ENCODE measurements at places on chromosomes 6 and 20. TPM values are rescaled to one million over a fixed set of nuclear protein-coding genes. Genes with fewer than 3 reads are reported as not detected.

UBE2C gene
- total RNA-seq: 254 TPM

PSMF1 gene
- total RNA-seq: 93.9 TPM

OR12D2 gene
- total RNA-seq: not detected

DLK2 gene
- 0.96 TPM for total RNA-seq

ZFP57 gene
- 1.7 TPM for total RNA-seq

ZC2HC1B gene
- total RNA-seq: not detected

PTGIS gene
- total RNA-seq: 18.9 TPM

SASH1 gene
- 29.7 TPM for total RNA-seq

GPR63 gene
- total RNA-seq: 5.9 TPM

RCAN2 gene
- total RNA-seq: 3.0 TPM

DNA sequence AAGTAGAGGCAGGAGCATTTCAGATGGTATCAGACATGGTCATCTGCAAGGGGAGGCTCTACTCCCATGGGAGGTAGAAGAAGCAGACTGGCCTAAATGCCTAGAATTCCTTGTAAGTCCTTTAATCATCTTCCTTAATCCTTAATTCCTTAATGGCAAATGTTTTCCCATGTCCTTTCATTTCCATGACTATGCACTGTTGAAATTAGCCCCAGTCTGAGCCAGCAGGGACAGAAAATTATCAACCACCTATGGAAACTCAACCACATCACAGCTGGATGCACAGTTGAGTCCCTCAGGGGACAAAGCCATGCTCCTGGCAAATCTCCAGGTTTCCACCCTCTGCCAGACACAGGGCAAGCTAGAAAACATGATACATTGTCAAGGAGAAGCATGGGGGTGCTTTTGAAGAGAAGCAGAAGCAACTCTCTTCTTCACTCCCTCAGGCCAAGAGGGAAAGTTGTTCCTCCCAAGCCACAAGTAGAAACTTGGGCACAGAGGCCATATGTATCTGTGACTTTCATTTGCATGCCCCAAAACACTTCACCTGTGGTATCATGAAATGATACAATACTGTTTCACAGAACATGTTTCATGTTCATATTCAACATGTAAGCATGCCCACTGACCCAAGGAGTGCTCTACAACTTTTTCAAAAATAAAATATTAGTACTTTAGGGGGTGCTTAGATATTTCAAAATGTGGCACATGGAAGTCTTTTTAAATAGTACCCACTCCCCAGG is 683.6 kb downstream of the KIF16B start:
- no peak for DNase-seq
- H3K36me3 ChIP-seq: peaks cover 32% of the 10 kb centered on the region
- H3K4me3 ChIP-seq: no peak overlapping the region
- peaks cover 7% of the 10 kb centered on the region for H3K4me1 ChIP-seq

DNA sequence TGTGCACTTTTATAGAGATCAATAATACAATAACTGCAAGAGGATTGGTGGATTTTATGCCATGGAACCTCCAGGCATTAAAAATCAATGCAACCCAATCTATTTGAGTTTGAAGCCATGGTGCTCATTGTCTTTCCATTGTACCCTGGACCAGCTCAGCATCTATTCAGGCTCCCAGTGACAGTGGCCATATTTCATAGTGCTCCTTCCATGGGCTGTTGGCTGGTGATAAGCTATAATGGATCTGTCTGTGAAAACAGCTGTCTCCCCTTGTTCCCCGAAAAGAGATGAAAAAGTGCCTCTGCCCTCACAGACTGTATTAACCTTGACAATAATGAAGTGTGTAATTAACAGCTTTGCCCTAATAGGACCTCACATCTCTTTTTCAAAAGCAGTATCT is 74.3 kb downstream of the LAMP5 start:
- no peaks in the 10 kb centered on the region for H3K27me3 ChIP-seq
- no peak for DNase-seq
- no peak overlapping the region for H3K4me3 ChIP-seq
- no peaks in the 10 kb centered on the region for H3K4me1 ChIP-seq
- H3K27ac ChIP-seq: no peak overlapping the region

DNA sequence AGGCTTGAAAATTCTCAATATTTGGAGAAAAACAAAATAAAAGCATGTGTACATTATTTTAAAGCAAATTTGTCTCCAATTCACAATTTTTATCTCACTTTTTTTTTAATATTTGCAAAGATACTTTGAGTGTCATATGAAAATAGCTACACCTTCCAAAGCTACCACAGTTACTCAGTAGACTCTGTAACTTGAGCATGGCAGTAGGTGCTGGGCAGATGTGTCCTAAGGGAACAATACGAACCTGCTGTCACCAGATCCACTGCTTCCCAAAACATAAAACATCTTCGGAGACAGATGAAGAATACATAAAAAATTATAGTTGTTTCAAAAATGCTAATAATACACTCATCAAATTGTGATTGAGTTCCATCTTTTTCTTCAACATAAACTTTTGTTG is 10.6 kb downstream of the WDR27 start:
- peaks cover 58% of the 10 kb centered on the region for H3K36me3 ChIP-seq
- no peaks in the 10 kb centered on the region for H3K4me1 ChIP-seq
- DNase-seq: no peak
- no peaks in the 10 kb centered on the region for H3K27me3 ChIP-seq

- peaks cover 2% of the 10 kb centered on the region for H3K4me1 ChIP-seq
- H3K36me3 ChIP-seq: no peaks in the 10 kb centered on the region
- no peak overlapping the region for H3K27ac ChIP-seq
These were observed 10.0 kb upstream of the POU5F1 start for GRCh38 chr6:31180500-31180899.

- H3K4me1 ChIP-seq: no peaks in the 10 kb centered on the region
- no peak for DNase-seq
- H3K27me3 ChIP-seq: no peaks in the 10 kb centered on the region
- no peak overlapping the region for H3K27ac ChIP-seq
- H3K36me3 ChIP-seq: no peaks in the 10 kb centered on the region
- no peak overlapping the region for H3K4me3 ChIP-seq
These were observed 54.0 kb upstream of the AKIRIN2 start for GRCh38 chr6:87755708-87756671.

GRCh38 chr20:63860325-63861051 is 810 bp upstream of the ABHD16B start:
- H3K4me3 ChIP-seq: no peak overlapping the region
- peaks cover 9% of the 10 kb centered on the region for H3K36me3 ChIP-seq
- no peaks in the 10 kb centered on the region for H3K27me3 ChIP-seq
- H3K27ac ChIP-seq: no peak overlapping the region

GRCh38 chr6:115271434-115271833 is 789.3 kb downstream of the FRK start:
- no peaks in the 10 kb centered on the region for H3K27me3 ChIP-seq
- H3K27ac ChIP-seq: no peak overlapping the region
- H3K4me1 ChIP-seq: no peaks in the 10 kb centered on the region
- H3K4me3 ChIP-seq: no peak overlapping the region
- H3K36me3 ChIP-seq: peaks cover 9% of the 10 kb centered on the region

DNA sequence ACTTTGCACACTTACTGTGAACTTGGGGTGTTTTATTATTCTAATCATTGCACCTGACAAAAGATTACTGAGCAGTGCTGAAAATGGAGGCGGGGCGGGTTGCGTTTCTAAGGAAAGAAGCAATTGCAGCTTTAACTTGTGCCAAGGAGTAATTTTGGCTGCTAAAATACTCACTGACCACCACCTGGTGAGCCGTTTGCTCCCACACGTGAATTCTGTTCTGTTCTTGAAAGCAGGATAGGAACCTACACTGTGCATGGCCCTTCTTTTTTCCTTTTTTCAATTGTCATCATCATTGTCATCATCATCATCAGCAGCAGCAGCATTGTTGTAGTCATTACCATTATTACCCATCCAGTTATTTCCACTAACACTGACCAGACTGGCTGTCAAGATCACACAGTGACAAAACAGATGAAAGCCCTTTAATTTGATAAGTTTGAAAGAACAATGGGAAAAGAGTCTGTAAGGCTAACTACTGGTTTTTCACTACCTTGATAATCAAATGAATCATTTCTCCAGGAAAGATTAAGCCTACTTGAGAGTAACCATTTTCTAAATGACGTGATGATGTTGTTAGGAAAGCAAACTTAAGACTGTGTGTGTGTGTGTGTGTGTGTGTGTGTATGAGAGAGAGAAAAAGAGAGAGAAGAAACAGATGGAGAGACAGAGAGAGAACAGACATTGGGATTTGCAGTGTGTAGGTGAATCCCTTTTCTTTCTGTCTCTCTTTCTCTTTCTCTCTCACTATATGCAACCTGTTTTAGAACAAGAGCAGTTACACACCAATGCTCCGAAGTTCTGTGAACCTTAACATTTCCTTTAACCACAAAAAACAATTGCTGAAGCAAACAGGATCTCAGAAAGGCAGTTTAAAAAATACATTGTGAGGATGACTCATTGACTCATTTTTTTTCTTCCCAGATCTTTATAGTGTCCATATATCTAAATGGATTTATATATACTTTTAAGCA is 3.8 kb downstream of the RIPOR2 start:
- H3K27me3 ChIP-seq: no peaks in the 10 kb centered on the region
- peaks cover 11% of the 10 kb centered on the region for H3K36me3 ChIP-seq
- no peak for DNase-seq
- no peak overlapping the region for H3K4me3 ChIP-seq
- no peak overlapping the region for H3K27ac ChIP-seq

GRCh38 chr6:39543950-39544349 is 181.3 kb downstream of the KIF6 start:
- no peaks in the 10 kb centered on the region for H3K4me1 ChIP-seq
- no peak overlapping the region for H3K4me3 ChIP-seq
- H3K27me3 ChIP-seq: no peaks in the 10 kb centered on the region
- no peaks in the 10 kb centered on the region for H3K36me3 ChIP-seq
- DNase-seq: no peak
- no peak overlapping the region for H3K27ac ChIP-seq

- H3K27me3 ChIP-seq: no peaks in the 10 kb centered on the region
- no peak overlapping the region for H3K4me3 ChIP-seq
- H3K27ac ChIP-seq: no peak overlapping the region
- no peak for DNase-seq
These were observed 572.6 kb upstream of the SYNCRIP start for GRCh38 chr6:86215323-86215722.

GRCh38 chr20:57439432-57439831 is 48.2 kb downstream of the RBM38 start:
- no peak for DNase-seq
- no peak overlapping the region for H3K4me3 ChIP-seq
- H3K27ac ChIP-seq: no peak overlapping the region
- H3K4me1 ChIP-seq: no peaks in the 10 kb centered on the region
- H3K36me3 ChIP-seq: no peaks in the 10 kb centered on the region

- H3K4me3 ChIP-seq: no peak overlapping the region
- peaks cover 20% of the 10 kb centered on the region for H3K36me3 ChIP-seq
- no peak for DNase-seq
- H3K4me1 ChIP-seq: peaks cover 2% of the 10 kb centered on the region
These were observed 5.2 kb downstream of the AGPAT4 start for GRCh38 chr6:161268531-161269210.

GRCh38 chr6:106097411-106098231 is 11.5 kb downstream of the PRDM1 start:
- peaks cover 2% of the 10 kb centered on the region for H3K27me3 ChIP-seq
- H3K4me3 ChIP-seq: peak overlapping the region; percentile 44
- H3K27ac ChIP-seq: no peak overlapping the region
- H3K4me1 ChIP-seq: peaks cover 3% of the 10 kb centered on the region
- DNase-seq: no peak

DNA sequence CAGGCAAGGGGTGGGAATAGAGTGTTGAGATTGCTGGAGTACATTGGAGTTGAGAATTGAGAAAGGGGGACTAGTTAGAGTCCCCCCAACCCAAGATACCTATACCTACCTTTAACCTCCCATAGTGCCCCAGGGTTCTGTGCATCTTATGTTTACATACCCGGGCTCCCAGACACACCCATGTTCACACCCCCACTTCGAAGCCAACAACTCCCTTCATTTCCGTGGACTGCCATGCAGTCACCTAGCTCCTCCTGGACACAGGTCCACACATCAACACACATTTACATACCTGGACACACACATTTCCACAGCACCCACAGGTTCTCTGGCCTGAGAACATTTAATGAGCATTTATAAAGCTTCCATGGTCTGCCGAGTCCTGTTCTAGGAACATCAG is 5.1 kb downstream of the TMEM63B start:
- H3K27ac ChIP-seq: no peak overlapping the region
- DNase-seq: no peak
- H3K36me3 ChIP-seq: peaks cover 25% of the 10 kb centered on the region

GRCh38 chr6:114997813-114998292 is 655.0 kb upstream of the HS3ST5 start:
- H3K27ac ChIP-seq: no peak overlapping the region
- H3K4me3 ChIP-seq: no peak overlapping the region
- no peaks in the 10 kb centered on the region for H3K27me3 ChIP-seq
- peaks cover 3% of the 10 kb centered on the region for H3K36me3 ChIP-seq

- H3K27me3 ChIP-seq: no peaks in the 10 kb centered on the region
- no peak overlapping the region for H3K4me3 ChIP-seq
- no peaks in the 10 kb centered on the region for H3K36me3 ChIP-seq
- no peaks in the 10 kb centered on the region for H3K4me1 ChIP-seq
- H3K27ac ChIP-seq: no peak overlapping the region
- DNase-seq: no peak
These were observed 538.5 kb downstream of the CD83 start for GRCh38 chr6:14656078-14656521.

DNA sequence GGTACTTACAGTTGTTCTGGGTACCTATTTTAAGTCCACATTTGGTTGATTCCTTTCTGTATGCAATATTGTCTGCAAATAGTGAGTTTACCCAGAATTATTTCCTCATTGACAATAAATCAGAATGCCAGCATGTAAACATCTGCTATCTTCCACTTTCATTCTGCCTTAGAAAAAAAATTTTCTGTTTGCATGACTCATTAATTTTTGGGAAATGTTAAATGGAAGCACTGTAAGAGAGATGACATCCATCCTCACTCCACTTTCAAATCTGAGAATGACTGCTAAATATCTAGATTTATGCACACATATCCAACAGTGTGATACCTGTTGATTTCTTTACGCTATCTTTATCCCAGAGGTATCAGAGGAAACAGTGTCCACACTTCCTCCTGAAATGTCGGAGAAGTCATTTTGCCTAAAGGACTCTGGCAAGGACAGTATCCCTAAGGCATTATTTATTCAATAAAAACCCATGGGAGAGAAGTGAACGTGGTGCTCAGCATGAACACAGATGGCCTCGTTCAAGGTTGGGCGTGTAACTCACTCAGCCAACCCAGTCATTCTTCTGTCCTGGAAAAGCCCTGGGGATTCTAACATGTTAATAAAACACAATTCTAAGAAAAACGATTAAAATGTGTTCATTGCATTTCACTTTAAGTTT is 780.9 kb downstream of the QKI start:
- no peaks in the 10 kb centered on the region for H3K4me1 ChIP-seq
- no peak overlapping the region for H3K4me3 ChIP-seq
- H3K36me3 ChIP-seq: no peaks in the 10 kb centered on the region
- no peak for DNase-seq
- no peaks in the 10 kb centered on the region for H3K27me3 ChIP-seq

DNA sequence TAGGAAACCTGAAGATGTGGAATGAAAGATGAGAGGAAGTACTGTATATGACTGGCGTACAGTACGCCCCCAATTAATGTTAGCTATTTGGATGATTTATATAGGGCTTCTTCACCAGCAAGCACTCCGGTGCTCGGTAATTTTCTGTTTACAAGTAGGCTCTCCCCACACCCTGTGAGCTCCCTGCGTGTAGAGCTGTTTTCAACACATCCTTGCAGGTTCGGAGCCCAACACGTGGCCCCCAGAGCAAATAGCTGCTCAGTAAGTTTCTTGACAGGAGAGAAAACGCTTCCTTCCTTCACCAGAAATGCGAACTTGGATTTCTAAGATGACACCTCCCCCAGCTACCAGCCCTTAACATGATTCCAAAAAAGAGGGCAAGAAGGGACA is 1.2 kb upstream of the RAB22A start:
- no peak for DNase-seq
- H3K4me1 ChIP-seq: no peaks in the 10 kb centered on the region
- H3K27me3 ChIP-seq: no peaks in the 10 kb centered on the region
- H3K4me3 ChIP-seq: peak overlapping the region; percentile 79
- peaks cover 16% of the 10 kb centered on the region for H3K36me3 ChIP-seq
- H3K27ac ChIP-seq: no peak overlapping the region

Measured in H9 (cell line).